ENCODE measurements at places on chromosomes 2 and 18.

- DNase-seq = no peak
Measured at GRCh38 chr2:169511818-169512217, 2.3 kb downstream of the KLHL41 start.

GRCh38 chr2:147297820-147298219 is 547.0 kb upstream of the ACVR2A start:
- DNase-seq = no peak

- no peak for DNase-seq
Measured at GRCh38 chr2:32534831-32535230, 93.0 kb upstream of the TTC27 start.

- no peak for DNase-seq
Measured at GRCh38 chr18:75160364-75160763, 48.6 kb downstream of the PTGR3 start.

DNA sequence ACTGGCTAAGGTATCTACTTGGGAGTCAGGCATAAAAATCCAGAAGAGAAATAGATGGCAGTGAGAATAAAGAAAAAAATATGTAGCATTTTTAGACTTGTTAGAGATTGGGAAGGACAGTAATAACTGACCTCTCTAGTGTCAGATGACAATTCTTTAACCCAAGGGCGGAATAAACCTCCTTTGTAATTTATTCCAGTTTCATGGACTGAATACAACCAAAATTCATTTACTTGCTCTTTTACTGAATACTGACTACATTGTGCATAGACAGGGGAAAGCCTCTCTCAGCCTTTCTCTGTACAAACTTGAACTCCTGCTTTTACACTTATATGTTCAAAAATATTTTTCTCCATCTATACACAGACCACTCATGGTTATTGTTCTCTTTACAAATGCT is 475.3 kb upstream of the RAB12 start:
- DNase-seq = no peak

DNA sequence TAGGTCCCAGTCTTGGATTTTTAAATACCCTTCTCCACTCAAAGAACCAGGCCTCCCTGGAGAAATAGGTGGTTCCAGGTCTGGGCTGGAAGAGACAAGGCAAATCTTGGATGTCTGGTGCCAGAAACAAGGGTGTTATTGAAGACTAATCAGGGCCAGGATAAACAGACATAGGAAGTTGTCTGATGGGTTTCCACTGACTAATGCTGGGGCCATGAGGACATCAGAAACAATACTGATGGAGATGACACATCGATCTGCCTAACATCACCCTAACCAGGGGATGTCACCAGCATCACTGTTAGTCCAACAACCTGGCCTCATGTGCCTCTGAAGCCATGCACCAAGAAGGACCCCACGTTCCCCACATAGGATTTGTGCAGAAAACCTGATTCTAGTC is 42.5 kb upstream of the GLI2 start:
- no peak for DNase-seq

DNA sequence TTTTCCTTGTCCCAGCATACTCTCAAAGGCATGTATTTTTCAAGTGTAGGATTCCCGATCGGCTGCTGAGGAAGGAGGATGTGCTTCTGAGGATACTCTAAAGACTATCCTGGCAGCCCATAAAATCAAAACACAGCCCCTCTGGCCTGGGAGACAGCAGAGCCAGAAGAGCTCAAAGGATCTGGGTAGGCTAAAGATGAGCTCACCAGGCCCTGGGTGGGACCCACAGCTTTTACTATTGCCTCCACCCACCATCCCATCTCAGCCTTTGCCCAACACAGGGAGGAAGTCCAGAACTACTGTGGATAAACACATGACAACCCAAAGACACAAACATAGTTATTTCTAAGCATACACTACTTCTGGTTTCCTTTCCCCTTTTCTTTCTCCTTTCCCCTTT is 79.1 kb upstream of the ZFP36L2 start:
- peak; percentile 61 for DNase-seq

- peak; percentile 39 for DNase-seq
Measured at GRCh38 chr2:124316881-124317605, 292.0 kb downstream of the CNTNAP5 start.

GRCh38 chr2:179036353-179036905 is 13.5 kb downstream of the CCDC141 start:
- no peak for DNase-seq

- no peak for DNase-seq
Measured at GRCh38 chr2:98300141-98300874, 45.9 kb upstream of the CNGA3 start.

- no peak for DNase-seq
Measured at GRCh38 chr2:99974682-99975375, 167.6 kb downstream of the AFF3 start.

DNA sequence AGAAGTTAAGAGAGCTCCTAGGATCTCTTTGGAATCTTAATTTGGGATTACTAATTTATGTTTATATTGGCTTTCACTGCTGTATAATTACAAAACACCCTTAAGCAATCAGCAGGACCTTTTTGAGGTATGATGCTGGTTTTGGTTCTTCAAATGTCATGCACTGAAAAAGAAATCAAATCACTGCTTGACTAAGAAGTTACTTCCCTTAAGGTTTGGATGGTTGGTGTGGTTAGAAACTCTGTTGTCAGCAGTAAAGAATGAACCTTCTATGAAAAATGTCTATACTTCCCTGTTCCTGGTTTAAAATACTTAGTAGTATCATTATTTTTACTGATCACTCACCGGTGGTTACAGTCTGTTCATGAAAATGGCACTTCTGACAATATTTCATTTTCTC is 5.5 kb downstream of the COLEC12 start:
- no peak for DNase-seq

DNA sequence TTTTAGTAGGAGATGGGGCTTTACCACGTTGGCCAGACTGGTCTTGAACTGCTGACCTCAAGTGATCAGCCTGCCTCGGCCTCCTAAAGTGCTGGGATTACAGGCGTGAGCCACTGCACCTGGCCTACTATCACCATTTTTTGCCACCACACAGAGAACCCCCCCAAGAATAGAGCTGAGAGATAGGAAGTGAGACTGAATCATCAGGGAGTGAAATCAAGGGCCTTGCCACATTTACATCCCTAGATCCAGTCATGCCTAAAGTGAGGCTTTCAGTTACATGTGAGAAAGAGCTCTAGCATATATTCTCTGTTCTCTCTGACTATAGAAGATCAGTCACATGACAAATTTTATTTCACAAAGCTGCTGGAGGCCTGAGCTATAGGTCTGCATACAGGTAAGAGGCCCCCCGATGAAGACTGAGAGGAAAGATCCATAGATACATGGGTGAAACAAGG is 28.0 kb upstream of the KCMF1 start:
- no peak for DNase-seq

DNA sequence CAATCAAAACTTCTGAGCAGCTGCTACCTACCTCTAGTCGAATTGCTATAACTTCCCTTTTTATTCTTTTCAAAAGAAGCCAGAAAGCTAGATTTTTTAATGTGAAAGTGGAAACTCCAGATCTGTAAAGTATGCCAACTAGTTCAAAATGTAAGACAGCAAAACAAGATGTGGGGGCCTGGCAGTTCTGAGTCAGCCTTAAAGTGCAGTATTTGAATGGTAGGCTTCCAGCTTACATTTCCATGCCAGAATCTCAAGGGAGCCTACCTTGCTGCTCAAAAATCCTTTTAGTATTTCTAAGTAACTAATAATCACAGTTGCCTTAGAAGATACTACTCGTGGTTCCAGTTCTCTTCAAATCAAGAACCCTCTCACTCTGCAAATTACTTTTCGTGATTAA is 1288.7 kb downstream of the LRP1B start:
- DNase-seq = peak; percentile 5

DNA sequence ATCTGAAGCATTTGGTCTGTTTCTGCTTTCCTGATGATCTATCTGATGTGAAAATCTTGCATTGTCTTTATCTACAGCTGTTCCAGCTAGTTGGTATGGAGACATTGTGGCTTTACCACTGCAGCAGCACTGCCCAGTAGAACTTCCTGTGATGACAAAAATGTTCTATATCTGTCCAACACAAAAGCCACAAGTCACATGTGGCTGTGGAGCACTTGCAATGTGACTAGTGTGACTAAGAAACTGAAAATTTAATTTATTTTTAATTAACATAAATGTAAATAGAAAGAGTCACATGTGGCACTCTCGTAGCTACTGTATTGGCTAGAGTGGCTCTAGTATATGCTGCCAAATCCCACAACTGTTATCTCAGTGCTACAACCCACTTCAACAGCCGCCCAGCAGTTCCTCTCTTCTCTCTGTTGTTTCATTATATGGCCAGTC is 425.7 kb downstream of the SETBP1 start:
- no peak for DNase-seq

DNA sequence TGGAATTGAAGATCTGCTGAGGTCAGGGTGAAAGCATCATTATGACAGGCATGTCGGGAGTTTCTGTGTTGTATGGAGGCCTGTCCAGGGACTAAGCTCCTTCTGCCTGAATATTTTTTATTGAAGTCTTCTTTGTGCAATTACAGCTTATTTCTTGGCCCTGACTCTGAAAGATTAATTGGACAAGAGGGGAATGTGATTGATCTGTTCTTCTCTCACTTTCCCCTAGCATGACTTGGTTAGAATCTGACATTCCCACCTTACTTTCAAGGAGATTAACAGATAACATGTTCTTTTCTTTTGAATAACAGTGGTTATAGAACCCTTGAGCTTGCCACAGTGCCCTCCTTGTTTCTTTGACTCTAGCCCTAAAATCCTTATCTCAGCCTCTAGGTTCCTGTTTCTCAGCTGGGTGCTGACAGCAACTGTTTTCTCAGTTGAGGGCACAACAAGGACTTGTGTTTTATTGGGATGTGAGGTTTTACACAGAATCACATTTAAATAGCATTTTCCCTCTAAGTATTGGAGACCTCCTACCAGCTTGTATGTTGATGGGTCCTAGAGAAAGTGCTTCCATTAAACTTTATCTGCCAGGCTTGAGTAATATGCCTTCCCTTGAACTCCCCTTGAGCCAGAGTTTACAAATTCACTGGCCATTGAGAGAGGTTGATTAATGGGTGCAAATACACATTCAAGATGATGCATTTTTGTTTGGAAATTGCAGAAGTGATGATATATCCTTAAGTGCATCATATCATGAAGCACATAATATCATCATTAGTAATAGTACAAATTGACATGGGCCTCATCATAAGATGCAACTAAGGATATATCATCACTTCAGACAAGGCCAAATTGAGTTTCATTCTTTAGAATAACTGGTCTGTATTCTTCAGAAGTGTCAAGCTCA is 12.5 kb downstream of the TTLL4 start:
- DNase-seq = no peak

- no peak for DNase-seq
Measured at GRCh38 chr18:35941299-35941698, 31.2 kb upstream of the RMP24 start.
